ENCODE measurements at places on chromosomes 6 and 20.

DNA sequence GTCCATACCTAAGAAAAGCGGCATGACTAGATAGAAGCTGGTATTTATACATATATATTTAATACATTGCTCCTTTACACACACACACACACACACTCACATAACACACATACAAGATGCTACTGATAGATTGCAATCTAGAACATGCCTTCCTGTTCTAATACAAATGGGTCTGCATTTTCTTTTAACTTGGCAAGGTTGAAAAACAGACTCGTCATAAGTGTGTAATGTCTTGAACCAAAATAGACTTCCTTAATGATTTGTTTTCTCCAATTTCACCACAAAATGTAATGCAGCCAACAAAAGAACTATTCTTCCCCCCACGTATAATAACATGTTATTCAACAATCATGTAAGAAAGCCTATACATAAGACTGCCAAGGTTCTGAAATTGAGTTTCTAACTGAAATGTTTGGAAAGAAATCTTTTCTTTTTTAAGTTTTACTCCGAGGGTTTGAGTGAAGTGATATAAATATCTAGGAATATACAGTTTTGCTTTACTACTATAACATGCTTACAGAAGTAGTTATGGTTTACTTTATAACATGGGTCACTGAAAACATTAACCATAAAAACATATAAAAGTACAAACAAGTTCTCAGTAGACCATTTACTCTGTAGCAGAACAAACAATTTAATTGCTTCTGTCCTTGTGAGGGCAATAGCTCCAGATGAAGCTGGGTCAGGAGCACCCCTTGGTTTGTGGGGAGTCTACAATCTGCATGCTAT lies 207.5 kb downstream of the FOXC1 start:
- DNase-seq: peak; percentile 64

GRCh38 chr6:159887146-159887545 lies 3.6 kb upstream of the MAS1 start:
- no peak for DNase-seq

DNA sequence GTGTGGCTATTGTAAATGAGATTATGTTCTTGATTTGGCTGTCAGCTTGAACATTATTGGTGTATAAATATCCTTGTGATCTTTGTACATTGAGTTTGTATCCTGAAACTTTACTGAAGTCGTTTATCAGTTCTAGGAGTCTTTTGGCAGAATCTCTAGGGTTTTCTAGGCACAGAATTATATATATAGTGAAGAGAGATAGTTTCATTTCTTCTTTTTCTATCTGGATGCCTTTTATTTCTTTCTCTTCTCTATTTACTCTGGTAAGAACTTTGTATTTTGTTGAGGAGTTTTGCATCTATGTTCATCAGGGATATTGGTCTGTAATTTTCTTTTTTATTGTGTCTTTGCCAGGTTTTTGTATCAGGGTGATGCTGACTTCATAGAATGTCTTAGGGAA lies 589.2 kb upstream of the MAN1A1 start:
- DNase-seq: no peak

DNA sequence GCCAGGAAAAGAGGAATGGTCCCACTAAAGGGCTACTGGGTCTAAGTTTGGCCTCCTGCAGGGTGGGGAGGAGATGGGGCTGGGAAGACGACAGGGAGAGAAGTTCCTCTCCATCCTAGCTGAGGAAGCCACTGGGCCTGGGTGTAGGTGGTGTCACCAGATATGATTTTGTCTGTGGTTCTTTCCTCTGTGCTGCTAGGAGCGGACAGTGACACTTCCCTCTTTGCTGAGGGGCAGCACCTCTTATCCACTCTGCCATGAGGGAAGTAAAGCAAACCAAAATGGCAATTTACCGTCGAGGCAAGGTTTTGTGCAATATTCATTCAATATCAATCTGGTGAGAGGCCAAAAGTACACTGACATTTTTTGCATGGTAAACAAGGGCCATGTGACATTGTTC lies 33.0 kb upstream of the NR2E1 start:
- no peak for DNase-seq

GRCh38 chr6:31918069-31918720 lies 9.3 kb upstream of the C2 start:
- peak; percentile 38 for DNase-seq

DNA sequence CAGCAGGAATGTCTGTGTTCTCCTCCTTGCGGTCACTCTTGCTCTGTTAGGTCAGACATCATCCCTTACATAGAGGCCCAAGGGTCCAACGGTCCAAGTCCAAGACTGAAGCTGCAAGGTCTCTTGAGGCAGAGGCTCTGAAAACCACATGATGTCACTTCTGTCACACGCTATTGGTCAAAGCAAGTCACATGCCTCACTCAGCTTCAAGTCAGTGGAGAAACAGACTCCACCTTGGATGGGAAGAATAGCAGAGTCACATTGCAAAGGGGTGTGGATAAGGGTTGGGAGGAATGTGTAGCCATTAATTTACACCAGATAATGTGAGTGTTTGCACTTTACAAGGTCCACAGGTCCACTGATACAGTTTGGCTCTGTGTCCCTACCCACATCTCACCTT lies 17.5 kb downstream of the SLC52A3 start:
- DNase-seq: peak; percentile 16

GRCh38 chr6:34514112-34514511 lies 42.0 kb downstream of the SPDEF start:
- no peak for DNase-seq

DNA sequence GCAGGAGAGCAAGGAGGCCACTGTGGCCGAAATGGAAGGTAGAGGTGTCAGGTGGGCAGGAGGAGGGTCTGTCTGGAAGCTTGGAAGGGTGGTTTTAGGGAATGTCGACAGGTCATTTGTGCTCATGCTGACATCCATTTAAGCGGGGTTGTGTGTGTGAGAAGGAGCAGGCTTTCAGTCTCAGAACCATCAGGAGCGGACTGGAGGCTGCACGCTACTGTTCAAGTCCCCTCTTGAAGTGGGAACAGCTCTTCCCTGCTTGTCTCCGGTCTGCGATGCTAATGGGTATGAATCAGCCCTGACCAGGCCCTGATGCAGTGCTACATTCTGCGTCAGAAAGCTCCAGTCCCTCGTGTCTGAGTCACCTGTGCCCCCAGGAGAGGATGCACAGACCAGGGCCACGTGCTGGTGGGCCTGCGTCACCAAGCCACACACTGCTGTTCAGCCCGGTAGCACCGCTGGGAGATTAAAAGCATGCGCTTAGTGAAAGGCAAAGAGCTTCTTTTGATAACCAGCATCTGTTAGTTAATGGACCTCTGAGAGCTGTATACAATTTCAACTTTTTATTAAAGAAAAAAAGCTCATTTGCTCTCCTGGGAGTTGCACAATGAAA lies 58.0 kb downstream of the APCDD1L start:
- DNase-seq: peak; percentile 94

DNA sequence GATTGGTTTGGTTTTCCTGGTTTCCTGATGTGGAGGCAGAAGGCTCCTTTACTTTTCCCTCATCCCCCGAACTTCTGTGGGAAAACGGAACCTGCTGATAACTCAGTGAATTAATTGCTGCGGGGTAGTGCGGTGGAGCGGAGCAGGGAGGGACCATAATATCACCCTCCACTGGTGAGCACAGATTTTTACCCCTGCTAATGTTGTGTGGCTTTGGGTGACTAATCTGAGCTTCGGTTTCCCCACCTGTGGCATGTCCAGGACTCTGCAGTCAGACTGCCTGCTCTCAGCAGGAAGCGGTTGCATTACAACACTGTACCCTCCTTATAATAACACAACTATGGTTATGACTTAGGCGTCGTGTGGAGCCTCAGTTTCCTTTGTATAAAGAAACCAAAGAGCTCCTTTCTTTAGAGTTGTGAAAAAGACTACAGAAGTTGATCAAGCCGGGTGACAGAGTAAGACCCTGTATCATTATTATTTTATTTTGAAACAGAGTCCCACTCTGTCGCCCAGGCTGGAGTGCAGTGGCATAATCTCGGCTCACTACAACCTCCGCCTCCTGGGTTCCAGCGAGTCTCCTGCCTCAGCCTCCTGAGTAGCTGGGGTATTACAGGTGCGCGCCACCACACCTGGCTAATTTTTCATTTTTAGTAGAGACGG lies 2.2 kb upstream of the ID1 start:
- peak; percentile 81 for DNase-seq

DNA sequence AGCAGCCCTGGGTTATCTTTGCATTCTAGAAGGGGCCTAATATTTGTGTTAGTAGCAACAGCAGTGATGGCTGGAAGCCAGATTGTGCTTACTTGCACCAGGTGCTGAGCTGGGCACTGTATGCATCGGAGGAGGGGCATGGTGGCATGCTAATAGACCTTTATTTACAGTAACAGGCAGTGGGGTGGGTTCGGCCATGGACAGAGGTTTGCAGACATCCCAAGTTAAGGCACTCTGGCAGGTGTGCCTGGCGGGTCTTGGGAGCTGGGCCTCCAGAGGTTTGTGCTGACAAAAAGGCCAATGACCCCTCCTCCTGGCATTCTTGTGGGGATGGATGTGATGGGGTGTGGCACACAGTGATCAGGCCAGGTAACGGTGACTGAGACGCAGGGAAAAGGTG lies 39.0 kb upstream of the CD93 start:
- no peak for DNase-seq

GRCh38 chr20:57675773-57676172 lies 34.0 kb downstream of the PMEPA1 start:
- DNase-seq: no peak

DNA sequence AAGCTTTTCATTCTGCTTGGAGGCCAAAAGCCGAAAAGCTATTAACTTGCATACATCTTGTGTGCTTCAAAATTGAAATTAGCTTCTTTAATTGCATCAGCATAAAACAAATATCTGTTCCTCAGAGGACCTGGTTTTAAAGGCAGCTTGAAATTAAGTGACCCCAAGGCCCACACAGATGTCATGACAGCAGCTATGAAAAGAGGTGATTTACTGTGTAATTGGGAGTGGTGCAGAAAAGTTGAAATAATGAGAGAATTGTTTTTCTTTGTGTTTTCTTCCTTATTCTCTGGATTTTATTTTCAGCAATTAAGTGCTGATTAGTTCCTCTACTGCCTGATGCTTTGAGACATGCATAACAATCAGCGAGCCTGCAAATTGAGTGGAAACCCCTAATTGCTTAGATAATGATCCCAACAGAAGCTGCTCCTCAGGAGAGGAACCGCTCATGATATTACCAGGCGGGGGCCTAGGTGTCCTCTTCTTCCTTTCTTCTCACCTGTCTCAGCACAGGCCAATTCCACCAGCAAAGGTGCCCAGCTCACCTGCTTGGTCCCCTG lies 34.1 kb upstream of the GGTLC1 start:
- DNase-seq: no peak

DNA sequence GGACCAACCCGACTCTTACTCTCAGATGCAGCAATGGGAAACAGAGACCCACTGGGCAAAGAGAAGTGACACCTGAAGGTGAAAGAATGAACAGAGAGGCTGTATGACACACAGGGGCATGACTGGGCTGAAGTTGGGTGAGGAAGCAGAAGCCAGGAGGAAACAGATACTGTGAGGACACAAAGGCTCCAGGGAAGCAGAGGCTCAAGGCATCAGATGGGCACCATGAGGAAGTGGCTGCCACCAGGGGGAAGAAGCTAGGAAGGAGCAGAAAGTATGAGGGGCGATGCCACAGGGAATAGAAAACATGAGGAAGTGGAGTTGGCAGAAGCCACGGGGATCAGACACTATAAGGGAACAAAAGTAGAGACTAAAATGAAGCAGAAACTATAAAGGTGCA lies 30.9 kb upstream of the OCSTAMP start:
- DNase-seq: no peak

DNA sequence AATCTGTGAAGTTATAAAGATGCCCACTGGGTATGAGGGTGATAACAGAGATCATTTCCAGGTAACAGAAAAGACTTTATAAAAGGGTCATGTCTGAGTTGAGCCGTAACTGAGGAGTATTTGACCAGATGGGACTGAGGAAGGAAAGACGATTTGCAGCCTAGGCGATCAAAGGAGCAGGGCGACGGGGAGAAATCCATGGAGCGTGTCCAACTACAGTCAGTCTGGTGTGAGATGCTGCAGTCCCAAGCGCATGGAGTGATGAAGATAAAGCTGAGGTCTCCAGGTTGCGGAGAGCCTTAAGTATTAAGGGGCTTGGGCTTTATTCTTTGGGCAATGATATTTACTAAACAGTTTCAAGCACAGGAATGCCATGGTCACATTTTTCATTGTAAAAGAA lies 166.7 kb downstream of the PRKN start:
- no peak for DNase-seq

DNA sequence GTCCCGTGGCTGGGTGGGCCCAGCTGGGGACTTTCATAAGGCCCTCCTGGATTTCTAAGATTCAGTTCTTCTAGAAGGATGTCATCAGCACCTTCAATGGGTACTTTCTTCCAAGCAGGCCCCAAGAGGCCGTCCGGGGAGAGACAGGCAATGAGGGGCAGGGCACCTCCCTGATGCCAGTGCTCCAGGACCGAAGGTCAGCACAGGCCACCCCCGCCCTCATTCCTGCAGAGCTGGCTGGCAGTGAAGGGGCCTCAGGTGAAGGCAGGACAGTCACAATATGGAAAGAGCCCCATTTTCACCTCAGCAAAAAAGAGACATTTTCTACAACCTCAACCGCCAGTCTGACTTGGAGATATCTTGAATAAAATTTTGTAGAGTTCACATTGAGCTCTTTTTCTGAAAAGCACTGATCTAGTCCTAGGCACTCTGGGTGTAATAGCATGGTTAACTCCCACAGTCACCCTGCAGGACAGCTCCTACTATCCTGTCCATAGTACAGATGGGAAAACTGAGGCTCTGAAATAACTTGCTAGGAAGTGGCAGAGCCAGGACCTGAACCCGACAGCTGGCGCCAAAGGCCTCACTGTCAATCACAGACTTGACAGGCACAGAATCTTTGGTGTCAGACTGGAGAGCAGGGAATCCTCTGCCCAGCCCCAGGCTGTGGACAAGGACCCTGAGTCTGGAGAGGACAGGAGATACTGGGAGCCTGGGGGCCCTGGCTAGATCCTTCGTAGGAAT lies 50.3 kb downstream of the RRBP1 start:
- no peak for DNase-seq

DNA sequence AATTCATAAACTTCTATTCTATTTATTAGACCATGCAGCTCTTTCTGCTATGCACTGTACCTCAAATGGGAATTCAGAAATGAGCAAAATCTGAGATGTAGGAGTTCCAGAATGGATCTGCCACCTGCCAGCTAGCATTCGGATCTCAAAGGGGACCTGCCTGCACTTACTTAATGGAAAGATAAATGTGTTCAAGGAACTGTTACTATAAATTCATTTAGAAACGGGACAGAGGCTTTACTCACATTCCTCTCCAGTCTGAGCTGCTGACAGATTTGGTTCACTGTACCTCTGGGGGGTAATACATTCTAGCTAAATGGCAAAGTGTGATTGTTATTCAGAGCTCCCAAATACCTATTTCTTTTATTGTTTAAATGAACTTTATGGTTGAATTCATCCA lies 384.1 kb downstream of the GRIK2 start:
- DNase-seq: no peak

DNA sequence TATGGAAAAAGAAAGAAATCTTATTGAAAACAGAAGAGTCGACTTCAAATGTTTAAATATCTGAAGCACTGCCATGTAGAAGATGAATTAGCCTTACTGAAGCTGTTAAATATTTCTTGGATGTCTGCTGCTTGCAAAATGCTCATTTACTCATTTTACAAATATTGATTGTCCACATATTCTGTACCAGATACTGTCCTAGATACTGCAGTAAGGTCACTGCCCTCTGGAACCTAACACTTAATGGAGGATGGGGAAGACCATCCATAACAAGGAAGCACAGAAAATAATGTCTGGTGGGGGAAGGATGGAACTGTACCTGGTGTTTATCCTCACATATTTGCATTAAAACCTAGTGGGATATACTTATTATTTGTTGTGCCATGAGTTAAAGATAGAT lies 99.0 kb downstream of the RCAN2 start:
- DNase-seq: no peak

GRCh38 chr6:5582762-5583161 lies 321.4 kb downstream of the FARS2 start:
- DNase-seq: peak; percentile 5

All from cardiac fibroblast (primary cell).